GM23248 (cell line): ENCODE measurements at places on chromosomes 11 and 22.

GRCh38 chr22:29313576-29314466 lies 1.7 kb downstream of the RASL10A start:
- H3K27ac ChIP-seq, result no peak overlapping the region
- H3K4me3 ChIP-seq, result no peak overlapping the region
- no peaks in the 10 kb centered on the region for H3K36me3 ChIP-seq

DNA sequence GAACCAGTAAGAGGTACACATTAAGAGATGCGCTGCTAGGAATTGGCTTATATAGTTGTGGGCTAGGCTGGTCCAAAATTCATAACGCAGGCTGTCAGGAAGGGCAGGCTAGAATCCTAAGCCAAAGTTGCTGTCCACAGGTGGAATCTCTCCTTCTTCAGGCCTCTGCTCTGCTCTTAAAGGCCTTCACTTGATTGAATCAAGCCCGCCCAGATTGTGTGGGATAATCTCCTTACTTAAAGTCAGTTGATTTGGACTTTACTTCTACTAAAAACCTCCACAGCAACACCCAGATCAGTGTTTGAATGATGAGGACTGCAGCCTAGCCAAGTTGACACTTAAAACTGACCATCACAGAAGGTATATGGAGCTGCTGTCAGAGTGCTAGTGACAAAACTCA lies 68.8 kb downstream of the LRRC32 start:
- H3K27ac ChIP-seq, result no peak overlapping the region
- no peak for DNase-seq
- no peaks in the 10 kb centered on the region for H3K27me3 ChIP-seq
- H3K4me1 ChIP-seq, result peaks cover 29% of the 10 kb centered on the region

DNA sequence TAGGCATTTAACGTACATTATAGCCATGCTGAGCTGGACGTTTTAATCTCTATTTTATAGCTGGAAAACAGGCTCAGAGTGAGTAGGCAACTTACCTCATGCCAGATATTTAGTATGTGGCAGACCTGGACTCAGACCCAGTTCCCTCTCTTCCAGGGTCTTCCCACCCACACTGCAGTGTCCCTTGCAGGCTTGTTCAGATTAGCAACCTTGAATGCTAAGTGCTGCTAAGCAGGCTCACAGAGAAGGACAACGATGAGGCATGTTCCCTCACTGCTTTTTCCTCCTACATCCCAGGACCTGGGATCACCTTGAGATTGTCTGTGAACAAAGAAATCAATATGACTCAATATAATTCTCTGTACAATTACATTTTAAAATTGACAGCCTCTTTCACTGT lies 65.6 kb downstream of the NCAM1 start:
- H3K27ac ChIP-seq, result no peak overlapping the region
- H3K36me3 ChIP-seq, result no peaks in the 10 kb centered on the region
- no peak overlapping the region for H3K4me3 ChIP-seq
- peaks cover 16% of the 10 kb centered on the region; the same call in 1 of the 2 replicates for H3K4me1 ChIP-seq
- no peak for DNase-seq

GRCh38 chr11:20388096-20389055 lies 860 bp downstream of the PRMT3 start:
- no peaks in the 10 kb centered on the region for H3K4me1 ChIP-seq
- peak overlapping the region; percentile 79 for H3K4me3 ChIP-seq
- H3K27me3 ChIP-seq, result no peaks in the 10 kb centered on the region
- DNase-seq, result peak; percentile 45

DNA sequence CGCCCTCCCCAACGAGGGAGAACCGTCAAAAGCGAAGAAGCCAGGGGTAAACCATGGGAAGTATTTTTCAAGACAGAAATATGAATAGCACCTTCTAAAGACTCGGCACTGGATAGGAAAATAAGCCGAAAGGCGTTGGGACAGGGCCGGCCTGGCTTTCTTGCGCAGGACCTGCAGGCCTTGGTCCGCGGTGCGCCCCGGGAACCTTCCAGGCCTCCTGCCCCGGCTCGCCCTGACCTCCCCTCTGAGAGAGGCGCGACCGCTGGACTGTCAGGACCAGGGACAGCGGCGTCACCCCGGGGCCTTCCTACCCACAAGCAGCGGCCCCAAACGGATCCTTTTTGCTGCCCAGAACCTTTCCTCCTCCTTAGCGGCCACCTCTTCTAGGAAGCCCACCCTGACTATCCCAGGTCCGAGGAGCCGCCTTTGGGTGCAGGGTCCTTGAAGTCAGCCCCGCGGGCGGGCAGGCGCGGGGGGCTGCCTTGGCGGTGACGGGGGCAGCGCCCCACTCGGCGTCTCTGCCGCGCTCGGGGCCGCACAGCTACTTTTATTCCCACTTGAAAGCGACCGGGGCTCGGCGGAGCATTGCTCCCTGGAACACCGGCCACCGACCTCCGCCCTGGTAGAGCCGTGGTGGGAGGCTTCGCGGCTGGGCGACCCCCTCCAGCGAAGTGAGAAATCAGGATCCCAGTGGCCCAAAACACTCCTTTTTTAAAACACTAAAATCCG lies 650 bp upstream of the MAPK11 start:
- peak; percentile 82 for DNase-seq
- no peak overlapping the region for H3K27ac ChIP-seq
- H3K36me3 ChIP-seq, result peaks cover 11% of the 10 kb centered on the region; the same call in 1 of the 2 replicates
- no peaks in the 10 kb centered on the region for H3K27me3 ChIP-seq
- peaks cover 7% of the 10 kb centered on the region for H3K4me1 ChIP-seq
- H3K4me3 ChIP-seq, result peak overlapping the region; percentile 74

GRCh38 chr11:66011239-66011784 lies 496 bp upstream of the CST6 start:
- DNase-seq, result peak; percentile 84
- H3K4me3 ChIP-seq, result no peak overlapping the region; the same call in 1 of the 2 replicates
- H3K27ac ChIP-seq, result no peak overlapping the region

DNA sequence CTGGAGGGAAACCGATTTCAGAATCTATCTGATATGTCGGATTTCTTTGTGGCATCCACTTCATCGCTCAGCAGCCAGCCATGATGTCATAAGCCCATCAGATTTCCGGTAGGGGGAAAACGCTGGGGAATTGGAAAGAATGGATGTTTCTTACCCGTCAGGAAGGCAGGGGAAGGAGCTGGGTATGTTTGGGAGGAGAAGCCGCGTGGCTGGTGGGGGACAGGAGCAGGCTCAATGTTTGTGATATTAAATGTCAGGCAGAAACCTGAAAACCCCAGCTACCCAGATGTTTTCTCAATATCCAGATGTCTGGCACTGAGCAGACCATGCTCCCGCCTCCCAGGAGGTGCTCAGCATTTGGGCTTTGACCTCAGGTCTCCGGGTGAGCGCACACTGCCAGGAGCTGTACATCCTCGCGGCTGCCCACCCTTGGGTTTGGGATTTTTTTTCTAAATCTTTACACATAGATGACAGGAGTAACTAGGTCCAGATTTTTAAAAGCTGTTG lies 67.5 kb downstream of the NFAM1 start:
- H3K27me3 ChIP-seq, result peaks cover 45% of the 10 kb centered on the region
- peak; percentile 57 for DNase-seq
- H3K4me3 ChIP-seq, result no peak overlapping the region
- no peak overlapping the region for H3K27ac ChIP-seq
- H3K36me3 ChIP-seq, result no peaks in the 10 kb centered on the region
- H3K4me1 ChIP-seq, result peaks cover 16% of the 10 kb centered on the region
